Activated CD4-positive, alpha-beta T cell treated with anti-CD3 and anti-CD28 coated beads, Interleukin-2, amount 10 ng/mL, durations not matched to agents 7 days and 5 days (primary cell): ENCODE measurements at places on chromosomes 11 and 22. TPM values are rescaled to one million over a fixed set of nuclear protein-coding genes. Genes with fewer than 3 reads are reported as not detected.

GRCh38 chr11:62678770-62679696, at the start of gene UBXN1:
UBXN1 (minus strand) TSS chr11:62679073; CDS start chr11:62678923, 150 bp downstream.
- DNase-seq, result peak; percentile 89

GRCh38 chr22:42639541-42640241, 710 bp downstream of the ATP5MGL start:
- no peak for DNase-seq

- DNase-seq, result no peak
Measured at GRCh38 chr11:113288286-113288863, 26.0 kb upstream of the TTC12 start.

GRCh38 chr11:85867751-85868150, 12.6 kb downstream of the CCDC83 start:
- DNase-seq, result no peak

GRCh38 chr11:110989428-110990133, 255.9 kb upstream of the POU2AF2 start:
- DNase-seq, result no peak

GRCh38 chr11:69703768-69704507, at the start of gene FGF19:
FGF19 (minus strand) TSS chr11:69704022; CDS start chr11:69703876, 146 bp downstream.
- DNase-seq, result no peak

- DNase-seq, result no peak
Measured at GRCh38 chr11:17568944-17569343, 21.9 kb downstream of the OTOG start.

DNA sequence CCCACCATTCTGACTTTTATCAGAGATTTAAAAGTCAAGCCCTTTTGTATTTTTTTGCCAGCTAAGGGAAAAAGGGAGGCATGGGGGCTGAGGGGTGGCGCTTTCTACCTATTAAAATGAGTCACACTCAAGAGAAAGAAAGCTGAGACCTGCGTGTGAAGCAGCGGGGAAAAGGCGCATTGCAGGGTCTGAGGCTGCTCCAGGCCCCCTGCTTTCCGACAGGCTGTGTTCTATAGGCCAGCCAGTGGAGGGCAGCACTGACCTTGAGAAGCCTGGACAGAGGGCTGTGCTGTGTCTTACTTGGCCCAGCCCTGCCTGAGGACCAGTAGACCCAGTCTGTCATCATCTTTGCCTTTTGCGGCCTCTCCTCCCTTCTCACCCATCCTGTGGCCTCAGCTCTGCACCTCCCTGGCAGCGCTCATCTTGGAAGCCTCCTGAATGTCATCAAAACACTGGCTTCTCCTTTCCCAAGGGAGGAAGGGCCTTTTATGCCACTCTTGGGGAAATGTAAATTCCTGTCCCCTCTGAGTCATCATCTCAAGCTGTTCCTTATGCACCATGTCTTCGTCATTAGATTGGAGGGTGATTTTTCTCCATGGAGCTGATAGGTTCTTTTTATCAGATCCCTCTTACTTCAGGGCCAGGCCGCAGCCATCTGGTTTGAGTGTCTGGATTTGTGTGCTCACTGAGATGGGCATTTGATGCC, 12.6 kb upstream of the MAPK8IP1 start:
- peak; percentile 46 for DNase-seq

- no peak for DNase-seq
Measured at GRCh38 chr11:115182282-115182955, 321.8 kb downstream of the CADM1 start.

GRCh38 chr11:20966489-20966888, 297.1 kb downstream of the NELL1 start:
- no peak for DNase-seq

- no peak for DNase-seq
Measured at GRCh38 chr11:2581151-2581930, 118.5 kb downstream of the KCNQ1OT1 start.

DNA sequence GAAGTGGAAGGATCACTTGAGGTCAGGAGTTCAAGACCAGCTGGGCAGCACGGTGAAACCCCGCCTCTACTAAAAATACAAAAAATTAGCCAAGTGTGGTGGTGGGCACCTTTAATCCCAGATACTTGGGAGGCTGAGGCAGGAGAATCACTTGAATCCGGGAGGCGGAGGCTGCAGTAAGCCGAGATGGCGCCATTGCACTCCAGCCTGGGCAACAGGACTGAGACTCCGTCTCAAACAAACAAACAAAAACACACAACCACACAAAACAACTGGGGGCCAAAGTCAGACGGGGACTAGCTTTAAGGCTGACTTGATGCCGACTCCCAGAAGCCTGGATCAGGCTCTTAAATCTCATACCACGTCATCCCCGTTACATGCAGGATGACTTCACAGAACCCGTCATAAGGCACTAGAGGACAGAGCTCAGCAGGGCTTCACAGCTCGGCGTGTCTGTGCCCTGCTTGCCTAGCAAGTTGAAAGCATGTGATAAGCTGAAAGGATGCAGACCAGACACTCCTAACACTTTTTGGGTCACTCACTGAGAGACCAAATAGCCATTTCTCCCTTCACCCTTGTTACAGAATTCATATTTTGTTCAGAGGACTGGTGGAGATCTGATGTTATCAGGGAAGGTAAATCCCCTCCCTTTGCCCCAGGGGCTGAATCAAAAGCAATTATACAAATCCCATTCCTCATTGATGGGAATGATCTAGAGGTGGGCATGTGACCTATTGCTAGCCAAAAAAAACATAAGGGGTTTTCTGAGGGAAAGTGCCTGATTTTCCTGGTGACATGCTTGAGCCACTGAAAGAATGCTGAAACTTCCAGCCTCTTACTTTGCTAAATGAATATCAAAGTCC, 65.4 kb downstream of the GAB2 start:
- DNase-seq, result no peak

- DNase-seq, result no peak
Measured at GRCh38 chr11:69539416-69540117, 58.1 kb downstream of the LINC01488 start.

GRCh38 chr11:46659908-46660307, 40.5 kb downstream of the ARHGAP1 start:
- DNase-seq, result no peak

DNA sequence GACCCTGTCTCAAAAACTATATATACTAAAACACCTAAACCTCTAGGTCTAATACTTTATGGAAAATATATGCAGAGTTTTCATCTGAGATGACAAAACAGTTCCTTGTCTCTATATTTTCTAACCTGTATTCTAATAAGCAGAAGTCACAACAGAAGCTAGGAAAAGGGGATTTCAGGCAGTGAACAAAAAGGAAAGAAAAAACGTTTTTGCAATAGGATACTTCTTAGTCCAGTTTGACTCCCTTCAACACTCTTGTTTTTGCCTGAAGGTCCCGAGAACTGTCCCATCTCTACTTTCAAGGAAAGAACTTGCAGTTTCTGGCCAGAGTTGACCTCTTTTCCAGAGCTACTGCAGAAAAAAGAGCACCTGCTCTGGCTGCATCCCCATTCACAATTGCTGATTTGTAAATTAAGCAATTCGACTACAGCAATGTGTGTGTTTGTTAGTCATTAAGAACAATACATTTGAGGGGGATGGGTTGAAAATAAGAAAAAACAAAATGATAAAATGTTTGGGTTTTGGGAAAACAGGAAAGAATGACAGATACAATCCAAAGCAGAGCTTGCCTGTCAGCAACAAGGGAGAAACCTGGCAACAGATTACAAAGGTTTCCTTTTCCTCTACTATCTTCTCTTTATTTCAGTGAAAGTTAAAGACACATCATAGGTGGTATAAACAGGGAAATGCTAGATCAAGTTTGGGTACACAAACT, 160.0 kb downstream of the FCHSD2 start:
- no peak for DNase-seq

- DNase-seq, result no peak
Measured at GRCh38 chr11:77669848-77670511, 32.4 kb upstream of the CLNS1A start.

DNA sequence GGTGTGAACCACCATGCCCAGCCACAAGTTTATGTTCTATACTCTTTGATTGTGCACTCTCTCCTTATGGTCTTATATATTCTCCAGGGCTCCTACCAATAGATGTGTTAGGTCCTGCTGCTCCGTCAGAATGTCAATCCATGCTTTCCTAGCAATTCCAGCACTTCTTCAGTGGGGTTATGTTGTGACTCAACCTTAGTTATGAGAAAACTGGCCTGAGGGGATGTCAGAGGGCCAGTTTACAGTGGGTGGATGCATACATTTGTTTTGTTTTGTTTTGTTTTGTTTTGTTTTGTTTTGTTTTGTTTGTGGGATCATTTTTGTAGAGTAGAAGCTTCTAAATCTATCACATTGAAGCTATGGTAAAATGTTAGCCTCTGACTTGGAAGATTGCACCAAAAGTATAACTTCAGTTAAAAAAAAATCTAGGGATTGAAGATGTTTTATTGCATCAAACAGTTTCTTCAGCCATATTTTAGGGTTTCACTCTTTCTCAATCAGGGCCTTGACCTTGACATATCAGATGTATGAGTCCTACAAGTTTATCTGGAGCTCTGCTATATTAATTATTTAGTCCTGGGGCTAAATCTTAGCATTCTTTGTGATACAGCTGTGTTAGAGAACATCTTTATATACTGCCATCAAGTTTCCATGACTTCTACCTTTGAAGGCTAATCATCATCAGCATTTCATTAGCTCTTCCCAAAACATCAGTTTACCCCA, 191.6 kb upstream of the CNTN5 start:
- no peak for DNase-seq

DNA sequence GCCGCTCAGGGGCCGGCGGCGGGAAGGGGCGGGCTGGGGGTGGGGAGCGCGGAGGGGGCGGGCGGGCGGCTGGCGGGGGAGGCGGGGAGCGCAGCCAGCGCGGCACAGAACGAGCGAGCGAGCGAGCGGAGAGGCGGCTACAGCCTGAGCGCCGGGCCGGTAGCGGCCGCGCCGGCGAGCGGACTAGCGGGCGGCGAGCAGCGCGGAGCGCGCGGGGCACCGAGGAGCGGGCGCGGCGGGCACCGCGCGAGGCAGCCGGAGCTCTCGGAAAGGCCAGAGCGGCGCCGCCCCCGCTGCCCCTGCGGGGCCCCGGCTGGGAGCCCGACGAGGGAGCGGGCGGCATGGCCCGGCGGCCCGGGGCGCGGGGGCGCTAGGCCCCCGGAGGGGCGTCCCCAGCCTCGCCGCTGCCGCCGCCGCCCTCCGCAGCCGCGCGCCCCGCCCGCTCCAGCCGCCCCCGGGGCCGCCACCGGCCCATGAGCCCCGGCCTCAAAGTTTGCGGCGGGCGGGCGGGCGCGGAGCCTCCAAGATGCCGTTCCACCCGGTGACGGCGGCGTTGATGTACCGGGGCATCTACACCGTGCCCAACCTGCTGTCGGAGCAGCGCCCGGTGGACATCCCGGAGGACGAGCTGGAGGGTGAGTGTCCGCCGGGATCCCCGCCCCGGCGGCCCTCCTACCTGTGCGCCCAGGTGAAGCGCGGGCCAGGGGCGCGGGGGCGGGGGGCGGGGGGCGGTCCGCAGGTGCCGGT, at the start of gene CABP7:
Gene CABP7, plus strand, starts transcription at position 105 of the 747 bp plus-strand sequence. Its CDS starts 422 bp downstream, at position 527.
- no peak for DNase-seq

DNA sequence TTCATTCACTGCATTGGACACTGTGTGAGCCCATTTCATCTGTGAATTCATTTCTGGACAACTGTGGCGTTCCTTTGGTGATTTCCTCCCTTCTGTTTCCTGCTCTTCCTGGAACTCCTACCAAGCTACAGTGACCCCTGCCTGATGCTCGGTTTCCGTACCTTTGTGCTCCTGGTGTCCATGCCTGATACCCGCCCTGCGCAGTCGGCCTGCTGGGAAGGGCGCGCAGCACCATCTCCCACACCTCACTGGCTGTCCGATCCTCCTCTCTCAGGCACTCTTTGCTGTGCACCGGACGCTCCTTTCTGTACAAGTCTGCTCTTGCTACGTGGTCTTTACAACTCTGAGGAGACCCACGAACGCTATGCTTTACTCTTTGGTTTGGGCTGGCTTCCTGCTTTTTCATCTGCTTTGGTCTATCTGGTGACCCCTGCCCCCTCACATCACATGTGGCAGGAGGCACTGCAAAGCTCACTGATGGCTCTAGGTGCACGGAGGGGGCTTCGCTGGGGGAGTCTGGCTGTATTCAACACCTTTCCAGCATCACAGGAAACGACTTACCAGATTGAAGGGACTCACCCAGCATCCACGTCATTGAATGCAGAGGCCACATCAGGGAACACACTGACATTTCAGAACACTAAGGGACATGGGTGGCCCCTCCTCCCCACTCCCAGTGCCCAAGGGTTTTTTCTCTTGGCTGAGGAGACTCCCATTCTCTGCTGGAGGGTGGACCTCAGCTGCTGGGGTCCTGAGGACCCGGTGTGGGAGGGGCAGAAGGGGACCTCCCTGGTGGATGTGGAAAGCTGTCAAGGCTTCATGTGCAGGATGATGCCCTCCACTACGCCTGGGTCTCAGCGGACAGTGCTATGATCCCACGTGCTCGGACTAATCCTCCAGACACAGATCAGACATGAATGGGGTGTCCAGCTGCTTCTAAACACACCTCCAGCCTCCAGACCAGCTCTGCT, 27.0 kb upstream of the MOB2 start:
- no peak for DNase-seq

GRCh38 chr11:44328138-44328660, 18.3 kb upstream of the ALX4 start:
- DNase-seq, result no peak

- peak; percentile 45 for DNase-seq
Measured at GRCh38 chr11:119363851-119364590, 17.5 kb downstream of the USP2 start.

- DNase-seq, result no peak
Measured at GRCh38 chr11:100794446-100794845, 107.4 kb downstream of the ARHGAP42 start.

DNA sequence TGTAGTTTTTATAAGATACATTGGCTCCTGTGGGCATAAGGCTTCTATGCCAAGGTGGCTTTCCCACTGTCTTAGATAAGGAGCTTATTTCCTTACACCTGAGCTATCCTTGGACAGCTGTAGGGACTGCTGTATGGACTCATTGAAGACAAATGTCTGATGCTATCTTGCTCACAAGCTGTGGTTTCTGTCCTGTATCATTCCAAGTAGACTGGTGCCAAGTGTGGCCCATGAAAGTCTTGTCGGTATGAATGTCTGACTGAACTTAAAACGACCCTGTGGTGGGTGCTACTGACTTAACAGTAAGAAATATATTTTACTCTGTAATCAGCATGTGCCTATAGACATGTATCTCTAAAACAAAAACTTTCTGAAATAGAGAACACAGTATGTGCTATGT, 45.0 kb downstream of the LARGE2 start:
- DNase-seq, result no peak

DNA sequence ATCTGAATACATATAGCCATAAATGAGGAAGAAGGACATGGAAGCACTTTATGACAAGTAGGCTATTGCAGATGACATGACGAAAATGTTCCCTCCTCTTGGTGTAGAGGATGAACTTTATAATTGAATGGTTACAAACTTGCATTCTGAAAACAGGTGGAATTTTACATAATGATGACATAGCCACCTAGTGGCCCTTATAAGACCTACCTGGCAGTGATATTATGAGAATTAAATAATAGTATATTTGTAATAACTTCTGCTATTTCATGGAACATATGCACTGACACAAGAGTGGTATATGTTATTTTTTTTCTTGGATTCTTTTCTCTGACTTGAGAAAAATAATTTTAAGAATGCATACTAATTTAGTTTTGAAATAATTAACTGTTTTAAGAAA, 22.9 kb downstream of the TRIM22 start:
- DNase-seq, result no peak

- peak; percentile 59 for DNase-seq
Measured at GRCh38 chr11:61891331-61892084, at the start of gene FADS3. FADS3 (minus strand) TSS chr11:61891545; CDS start chr11:61891381, 164 bp downstream.

The TNNT3 gene
- total RNA-seq, result 5.4 TPM

The GAB4 gene
- not detected for total RNA-seq

The SPDYC gene
- total RNA-seq, result not detected

The SAAL1 gene
- total RNA-seq, result 26.6 TPM

The MS4A6A gene
- not detected for total RNA-seq

The SAA4 gene
- total RNA-seq, result not detected

The ACTN3 gene
- total RNA-seq, result 0.23 TPM

The SLC43A3 gene
- total RNA-seq, result 104 TPM

The MPPED1 gene
- not detected for total RNA-seq

The FAM118B gene
- 9.4 TPM for total RNA-seq

The SNX32 gene
- 2.2 TPM for total RNA-seq
